Upper lobe of right lung (tissue), 1 donor: ENCODE measurements at places on chromosomes 6 and 20. TPM values are rescaled to one million over a fixed set of nuclear protein-coding genes. Genes with fewer than 3 reads are reported as not detected.

DNA sequence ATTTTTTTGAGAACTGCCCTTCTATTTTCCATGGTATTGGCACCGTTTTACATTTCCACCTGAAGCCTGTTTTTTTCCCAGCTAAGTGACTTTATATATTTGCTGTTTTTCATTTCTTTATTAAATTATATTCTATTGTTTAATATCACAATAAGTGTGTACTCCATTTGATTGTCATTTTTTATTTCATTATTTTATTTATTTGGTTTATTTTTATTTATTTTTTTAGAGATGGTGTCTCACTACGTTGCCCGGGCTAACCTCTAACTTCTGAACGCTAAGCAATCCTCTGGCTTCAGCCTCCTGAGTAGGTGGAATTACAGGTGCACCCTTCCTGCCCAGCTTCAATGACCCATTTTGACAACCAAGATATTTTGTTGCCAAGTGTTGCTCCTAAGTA is 202.6 kb downstream of the SIM1 start:
- H3K4me3 ChIP-seq: no peak overlapping the region
- DNase-seq: no peak
- H3K36me3 ChIP-seq: no peaks in the 10 kb centered on the region
- H3K27me3 ChIP-seq: no peaks in the 10 kb centered on the region
- H3K4me1 ChIP-seq: no peaks in the 10 kb centered on the region
- H3K27ac ChIP-seq: no peak overlapping the region

DNA sequence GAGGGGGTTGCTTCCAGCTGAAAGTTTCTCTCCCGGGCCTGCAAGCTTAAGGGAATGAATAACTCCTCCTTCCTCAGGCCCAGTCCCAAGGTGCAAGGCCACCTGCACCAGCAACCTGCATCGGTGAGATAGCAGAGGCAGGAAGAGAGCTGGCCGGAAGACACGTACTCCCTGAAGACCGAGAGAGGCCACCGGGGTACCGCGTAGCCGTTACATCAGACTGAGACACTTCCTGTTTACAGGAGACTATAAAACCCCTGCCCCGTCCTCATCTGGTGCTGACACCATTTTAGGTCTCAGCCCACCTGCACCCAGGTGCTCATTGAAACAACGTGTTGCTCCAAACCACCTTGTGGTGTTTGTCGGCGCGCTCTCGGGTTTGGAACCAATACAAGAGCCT is 60.5 kb upstream of the PRND start:
- H3K27ac ChIP-seq: no peak overlapping the region
- no peaks in the 10 kb centered on the region for H3K36me3 ChIP-seq
- no peaks in the 10 kb centered on the region for H3K4me1 ChIP-seq
- no peaks in the 10 kb centered on the region for H3K27me3 ChIP-seq
- no peak overlapping the region for H3K4me3 ChIP-seq

- H3K27ac ChIP-seq: no peak overlapping the region
- H3K4me3 ChIP-seq: no peak overlapping the region
- no peaks in the 10 kb centered on the region for H3K36me3 ChIP-seq
- DNase-seq: no peak
Observed at GRCh38 chr20:3741836-3742458, 9.5 kb downstream of the HSPA12B start.

DNA sequence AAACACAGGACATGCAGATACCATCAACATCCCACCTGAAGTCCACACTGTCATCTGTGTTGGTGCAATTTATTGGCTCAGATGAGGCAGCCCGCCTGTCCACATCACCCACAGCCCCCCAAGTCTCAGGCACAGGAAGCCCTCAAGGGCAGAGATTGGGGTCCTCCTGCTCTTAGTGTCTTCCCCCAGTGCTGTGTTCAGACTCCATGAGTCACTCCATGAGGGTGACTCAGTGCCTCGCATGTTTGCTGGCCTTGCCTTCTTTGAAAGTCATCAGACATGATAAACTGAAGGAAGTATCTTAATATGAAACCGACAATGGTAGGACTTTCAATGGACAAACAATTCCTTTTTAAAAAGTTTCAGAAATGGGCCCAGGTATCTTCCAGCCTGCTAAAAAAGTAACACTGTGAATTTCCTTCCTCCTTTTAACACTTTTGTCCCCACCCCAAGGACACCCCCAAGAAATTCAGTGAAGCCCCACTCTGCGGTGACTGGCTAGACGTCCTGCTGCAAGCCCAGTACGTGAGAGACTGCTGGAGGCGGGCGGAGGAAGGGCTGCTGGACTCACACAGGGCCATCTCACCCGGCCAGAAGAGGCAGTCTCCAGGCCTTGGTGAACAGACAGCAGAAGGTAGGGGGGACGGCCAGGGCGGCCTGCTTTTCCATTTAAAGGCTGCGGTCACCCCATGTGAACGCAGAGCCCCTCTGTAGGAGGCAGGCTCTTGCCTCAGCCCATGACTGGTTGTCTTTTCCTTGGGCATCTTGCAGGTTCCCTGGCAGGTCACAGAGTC is 43.0 kb upstream of the KCNK16 start:
- H3K27me3 ChIP-seq: no peaks in the 10 kb centered on the region
- no peaks in the 10 kb centered on the region for H3K4me1 ChIP-seq
- DNase-seq: no peak
- H3K27ac ChIP-seq: no peak overlapping the region

- no peaks in the 10 kb centered on the region for H3K36me3 ChIP-seq
- no peaks in the 10 kb centered on the region for H3K4me1 ChIP-seq
- H3K27me3 ChIP-seq: no peaks in the 10 kb centered on the region
- DNase-seq: no peak
Observed at GRCh38 chr6:125587666-125588632, 161.5 kb upstream of the HEY2 start.

PACRG gene
- total RNA-seq: 1.5 TPM

FAM217A gene
- not detected for total RNA-seq

FHL5 gene
- 40.1 TPM for total RNA-seq

GRCh38 chr20:7939663-7940062 is 595 bp downstream of the HAO1 start:
- H3K4me1 ChIP-seq: no peaks in the 10 kb centered on the region
- H3K27me3 ChIP-seq: no peaks in the 10 kb centered on the region
- H3K4me3 ChIP-seq: no peak overlapping the region
- H3K27ac ChIP-seq: no peak overlapping the region
- DNase-seq: no peak
